ENCODE measurements at places on chromosomes 1 and 21.

- no peak for DNase-seq
Observed at GRCh38 chr1:204564835-204565234, 48.6 kb downstream of the MDM4 start.

DNA sequence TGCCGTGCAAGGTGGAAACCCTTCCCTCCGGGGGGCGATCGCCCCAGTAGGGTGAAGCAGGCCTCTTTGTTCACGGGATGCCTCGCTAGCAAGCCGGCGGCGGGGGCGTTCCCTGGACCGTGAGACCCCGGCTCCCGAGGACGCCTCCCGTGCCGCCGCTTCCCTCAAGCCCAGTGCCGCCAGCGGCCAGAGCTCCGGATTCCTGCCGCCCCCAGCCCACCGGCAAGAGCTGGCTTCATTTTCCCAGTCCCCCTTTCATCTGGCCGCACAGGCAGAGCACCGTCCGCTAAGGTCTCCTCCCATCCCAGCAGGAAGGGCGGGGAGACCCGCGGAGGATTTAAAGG lies 16.3 kb downstream of the IER5 start:
- DNase-seq, result no peak

GRCh38 chr1:189405419-189405818 lies 1072.2 kb downstream of the BRINP3 start:
- DNase-seq, result no peak

- DNase-seq, result no peak
Observed at GRCh38 chr1:23177438-23178380, 9.1 kb upstream of the LUZP1 start.

DNA sequence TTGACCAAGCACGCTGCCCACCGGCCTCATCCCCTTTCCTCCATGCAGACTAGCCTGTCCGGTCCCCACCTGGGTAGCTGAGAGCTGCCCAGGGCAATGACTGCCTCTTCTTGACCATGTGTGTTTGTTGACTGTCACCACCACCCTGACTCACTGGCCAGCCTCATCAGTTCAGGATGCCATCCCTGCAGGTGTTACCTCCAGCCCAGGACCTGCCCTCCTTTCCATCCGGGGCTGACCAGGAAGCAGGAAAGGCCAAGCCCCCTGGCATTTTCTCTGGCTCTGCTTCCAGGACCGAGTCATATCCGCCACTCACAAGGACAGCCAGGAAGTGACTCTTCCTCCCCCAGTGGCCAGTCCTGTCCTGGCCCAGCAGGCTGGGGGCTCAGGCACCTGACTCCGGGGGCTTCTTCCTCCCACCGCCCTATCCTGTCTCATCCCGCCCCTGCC lies 17.1 kb downstream of the EPHA2 start:
- no peak for DNase-seq

DNA sequence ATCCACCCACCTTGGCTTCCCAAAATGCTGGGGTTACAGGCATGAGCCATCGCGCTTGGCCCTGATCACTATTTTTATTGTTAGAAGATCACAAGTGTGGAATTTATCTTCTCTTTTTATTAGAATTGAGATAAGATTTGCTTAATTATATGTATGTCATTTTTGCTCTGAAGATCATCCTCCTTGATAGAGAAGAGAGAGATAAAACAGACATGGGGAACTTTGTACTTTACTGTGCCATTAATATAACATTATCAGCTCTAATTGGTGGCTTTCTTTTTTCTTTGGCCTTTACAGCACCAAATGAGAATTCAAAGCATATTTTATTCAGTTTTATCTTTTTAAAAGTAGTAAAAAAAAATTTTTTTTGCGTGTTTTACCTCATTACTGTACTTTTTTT lies 46.8 kb downstream of the SCP2 start:
- DNase-seq, result no peak

DNA sequence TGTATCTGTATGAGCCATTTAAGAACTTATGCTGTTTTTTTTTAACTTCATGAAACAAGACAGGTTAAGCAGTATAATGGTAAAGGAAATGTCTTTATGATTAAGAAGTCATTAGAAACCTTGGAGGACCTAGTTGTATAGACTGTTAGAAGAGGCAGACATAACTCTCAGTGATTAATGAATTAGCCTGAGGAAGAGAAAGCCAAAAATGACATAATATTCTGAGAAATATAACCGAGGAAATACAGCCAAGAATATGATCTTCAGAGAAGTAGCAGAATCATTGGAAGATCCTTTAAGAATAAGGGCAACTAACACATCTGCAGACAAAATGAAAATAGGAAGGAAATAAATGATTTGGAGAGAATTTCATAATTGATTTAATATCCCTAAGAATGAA lies 738.1 kb upstream of the NCAM2 start:
- no peak for DNase-seq

GRCh38 chr1:185560760-185561159 lies 173.4 kb upstream of the HMCN1 start:
- DNase-seq, result no peak

- DNase-seq, result no peak
Observed at GRCh38 chr1:58397187-58397820, 149.2 kb downstream of the OMA1 start.

- DNase-seq, result no peak
Observed at GRCh38 chr1:17012775-17013490, 1.2 kb upstream of the ATP13A2 start.

DNA sequence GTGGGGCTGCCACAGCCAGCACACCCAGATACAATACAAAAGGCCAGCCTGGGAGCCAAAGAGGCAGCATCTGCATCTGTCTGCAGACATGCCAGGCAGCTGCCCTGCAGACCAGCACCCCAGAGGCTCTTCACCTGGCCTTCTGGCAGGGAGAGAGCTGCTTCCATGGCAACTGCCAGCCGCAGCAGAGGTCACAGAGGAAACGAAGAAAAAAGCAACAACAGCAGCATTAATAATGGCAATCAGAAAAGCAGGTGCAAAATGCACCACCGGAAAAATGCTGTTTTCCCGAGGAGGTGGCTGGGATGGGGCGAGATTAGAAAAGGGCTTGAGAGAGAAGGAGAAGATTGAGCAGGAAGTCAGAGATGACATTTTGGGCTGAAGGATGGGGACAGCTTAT lies 309.5 kb downstream of the PCP4 start:
- DNase-seq, result no peak

DNA sequence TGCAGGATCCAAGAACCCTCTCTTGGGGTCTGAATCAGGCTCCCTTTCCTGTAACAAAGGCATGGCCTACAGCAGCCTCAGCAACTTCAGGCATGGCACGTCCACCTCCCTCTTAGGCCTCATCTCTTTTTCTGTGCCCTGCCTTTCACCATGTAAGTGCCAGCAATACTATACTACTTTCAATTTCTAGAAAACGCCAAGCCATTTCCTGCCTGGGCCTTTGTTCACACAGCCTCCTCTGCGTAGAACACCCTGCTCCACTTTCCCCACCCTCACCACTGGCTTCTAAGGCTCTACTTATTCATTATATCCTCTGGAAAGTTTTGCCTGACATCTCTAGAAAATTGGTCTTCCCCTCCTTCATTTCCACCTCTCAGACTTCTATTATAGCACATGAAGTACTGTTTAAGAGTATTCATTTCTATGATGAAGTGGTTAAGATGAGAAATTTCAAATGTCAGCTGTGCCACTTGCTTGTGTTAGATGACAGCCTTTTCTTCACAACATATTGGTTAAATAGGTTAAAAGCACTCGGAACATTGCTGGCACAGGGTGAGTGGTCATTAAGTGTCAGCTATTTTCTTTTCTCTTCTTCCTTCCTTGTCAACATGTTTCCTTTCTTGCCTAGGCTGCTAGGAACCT lies 41.6 kb upstream of the VWA5B1 start:
- DNase-seq, result no peak

DNA sequence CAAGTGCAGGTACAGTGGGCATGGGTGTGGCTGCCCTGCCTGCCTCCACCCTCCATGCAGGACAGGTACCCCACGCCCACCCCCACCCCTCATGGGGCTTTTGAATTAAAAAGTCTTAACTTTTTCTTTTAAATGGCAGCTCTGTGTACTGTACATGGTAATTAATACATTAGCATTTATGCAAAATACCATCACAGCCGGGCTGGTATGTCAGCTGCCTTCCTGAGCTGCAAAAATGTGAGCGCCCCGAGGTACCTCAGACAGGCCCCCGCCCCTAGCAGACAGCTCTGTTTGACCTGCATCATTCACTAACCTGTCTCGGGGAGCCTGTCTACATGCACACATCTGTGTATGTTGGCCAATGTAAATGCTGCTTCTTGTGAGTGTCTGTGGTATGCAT lies 42.2 kb upstream of the POU3F1 start:
- DNase-seq, result no peak

- no peak for DNase-seq
Observed at GRCh38 chr1:115090186-115090490, 835 bp upstream of the TSPAN2 start.

- DNase-seq, result no peak
Observed at GRCh38 chr21:29812947-29813346, 126.8 kb downstream of the GRIK1 start.

- DNase-seq, result no peak
Observed at GRCh38 chr1:230711245-230711644, 2.7 kb downstream of the AGT start.

DNA sequence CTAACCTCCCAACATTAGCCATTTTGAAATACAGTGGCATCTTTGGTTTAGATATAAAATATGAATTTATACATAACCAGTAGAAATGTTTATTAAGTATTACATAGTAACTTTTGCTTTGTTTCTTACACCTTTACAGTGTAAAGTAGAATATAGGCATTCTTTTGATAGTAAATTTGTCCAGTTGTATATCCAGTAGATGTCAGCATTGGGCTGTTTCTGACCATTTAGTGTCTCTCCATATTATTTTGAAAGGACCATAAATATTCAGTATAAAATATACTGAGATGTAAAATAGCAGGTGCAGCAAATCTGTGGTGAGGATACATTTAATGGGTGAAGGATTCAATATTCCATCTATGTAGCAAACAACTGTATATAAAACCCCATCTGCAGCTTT lies 115.8 kb upstream of the ZRANB2 start:
- DNase-seq, result no peak

- DNase-seq, result no peak
Observed at GRCh38 chr1:2315674-2316450, 75.5 kb downstream of the MORN1 start.

GRCh38 chr1:168179438-168180147 lies 831 bp downstream of the TIPRL start:
- DNase-seq, result no peak

DNA sequence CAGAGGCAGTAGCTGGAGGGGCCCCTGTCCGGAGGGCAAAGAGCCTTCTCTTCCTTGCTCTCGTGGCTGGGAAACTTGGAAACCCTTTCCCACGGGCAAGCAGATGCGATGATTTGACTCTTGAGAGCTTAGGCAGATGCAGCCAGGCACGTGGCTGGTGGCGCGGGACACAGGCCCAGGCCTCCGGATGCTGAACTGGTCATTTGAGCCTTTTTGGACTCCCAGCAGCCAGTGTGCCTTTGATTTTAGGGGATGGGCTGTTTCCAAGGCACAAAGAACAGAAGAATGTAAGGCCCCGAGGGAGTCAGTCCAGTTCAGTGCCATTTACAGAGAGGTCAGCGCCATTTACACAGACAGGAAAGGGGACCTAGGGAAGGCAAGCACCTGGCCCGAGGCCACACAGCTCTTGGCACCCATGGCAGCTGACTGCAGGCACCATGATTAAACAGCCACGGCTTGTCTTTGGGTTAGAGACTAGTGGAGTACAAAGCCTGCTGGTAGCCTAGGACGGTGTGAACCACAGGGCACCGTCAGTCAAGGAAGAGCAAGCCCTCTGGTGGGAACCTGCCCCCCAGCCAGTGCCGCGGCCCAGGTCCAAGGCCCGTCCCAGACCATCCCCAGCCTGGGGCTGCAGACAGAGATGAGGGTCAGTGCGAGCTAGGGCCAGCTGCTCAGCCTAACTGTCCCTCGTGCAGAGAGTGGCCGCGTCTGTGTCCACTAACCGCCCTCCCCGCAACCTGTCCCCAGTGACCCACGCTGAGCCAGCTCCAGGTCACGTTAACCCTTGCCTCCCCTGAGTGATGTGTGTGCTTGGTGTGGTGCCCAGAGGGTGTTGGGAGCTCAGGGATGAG lies 20.4 kb upstream of the CCDC27 start:
- no peak for DNase-seq

DNA sequence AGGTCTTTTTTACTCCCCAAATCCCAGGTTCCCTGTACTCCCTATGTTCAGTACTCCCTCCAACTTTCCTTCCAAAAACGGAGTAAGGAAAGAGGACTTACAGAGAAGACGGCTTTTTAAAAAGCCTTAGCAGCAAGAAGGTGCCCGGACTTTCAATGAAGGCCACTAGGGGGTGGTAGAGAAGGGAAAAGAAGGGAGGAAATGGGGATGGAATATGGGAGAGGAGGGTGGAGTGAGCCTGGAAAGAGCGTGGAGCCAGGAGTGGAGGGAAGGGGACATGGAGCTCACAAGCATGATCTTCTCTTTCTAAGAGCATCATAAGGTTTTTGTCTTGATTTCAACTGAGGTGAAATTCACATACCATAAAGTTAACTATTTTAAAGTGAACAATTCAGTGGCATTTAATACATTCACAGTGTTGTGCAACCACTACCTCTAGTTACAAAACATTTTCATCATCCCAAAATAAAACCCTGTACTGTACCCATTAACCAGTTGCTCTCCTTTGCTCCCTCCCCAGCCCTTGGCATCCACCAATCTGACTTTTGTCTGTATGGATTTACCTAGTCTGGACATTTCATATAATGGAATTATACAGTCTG lies 129.9 kb downstream of the ZNF281 start:
- DNase-seq, result no peak

GRCh38 chr1:232570007-232570406 lies 59.9 kb downstream of the SIPA1L2 start:
- no peak for DNase-seq

DNA sequence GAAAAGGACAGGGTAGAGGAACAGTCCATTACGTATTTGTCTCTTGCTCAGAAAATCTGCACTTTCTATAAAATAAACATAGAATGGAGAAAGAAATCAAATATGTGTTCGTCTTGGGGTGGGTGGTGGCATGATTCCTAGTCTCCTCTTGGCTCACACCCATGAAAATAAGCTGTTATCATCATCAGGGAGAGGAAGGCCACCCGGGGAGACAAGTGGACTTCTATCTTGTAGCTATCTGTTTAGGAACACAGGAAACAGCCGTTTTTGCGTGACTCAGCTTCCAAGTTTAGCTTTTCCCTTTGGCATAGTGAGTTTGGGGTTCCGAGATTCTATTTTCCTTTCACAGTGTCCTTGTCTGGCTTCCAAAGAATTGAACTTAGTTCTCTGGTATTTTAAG lies 622.3 kb downstream of the PTPRU start:
- no peak for DNase-seq

DNA sequence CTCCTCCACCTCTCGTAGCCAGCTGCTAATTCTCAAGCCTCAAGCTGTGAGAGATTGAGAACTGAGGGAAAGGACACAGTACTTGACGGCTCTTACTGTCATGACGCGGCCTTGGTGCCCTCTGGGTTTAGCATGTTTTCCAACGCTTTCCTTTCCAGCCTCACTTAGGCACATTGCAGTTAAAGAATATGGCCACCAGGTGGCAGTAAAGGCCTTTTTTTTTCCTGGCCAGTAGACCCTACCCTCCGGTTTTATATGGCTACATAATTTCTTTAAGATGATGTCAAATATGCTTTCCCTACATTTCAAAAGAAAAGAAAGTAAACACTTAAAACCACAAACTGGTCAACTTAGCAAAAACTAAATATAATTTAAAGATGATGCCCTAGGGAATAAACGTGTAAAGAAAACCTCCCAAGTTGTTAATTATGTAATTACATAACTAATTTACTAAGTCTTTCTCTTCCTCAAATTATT lies 56.8 kb upstream of the PRDX6 start:
- DNase-seq, result no peak

- DNase-seq, result no peak
Observed at GRCh38 chr1:18495635-18496034, 14.9 kb downstream of the KLHDC7A start.
